Activated CD8-positive, alpha-beta T cell treated with anti-CD3 and anti-CD28 coated beads for 36 hours (primary cell): ENCODE measurements at places on chromosomes 13 and 19. TPM values are rescaled to one million over a fixed set of nuclear protein-coding genes. Genes with fewer than 3 reads are reported as not detected.

Gene GARIN5A
- total RNA-seq: 1.5 TPM

Gene MAST1
- 2.4 TPM for total RNA-seq

- H3K27ac ChIP-seq: no peak overlapping the region
- no peaks in the 10 kb centered on the region for H3K36me3 ChIP-seq
- no peaks in the 10 kb centered on the region for H3K27me3 ChIP-seq
- no peak overlapping the region for H3K4me3 ChIP-seq
- H3K4me1 ChIP-seq: no peaks in the 10 kb centered on the region
Observed at GRCh38 chr13:53631511-53631910, 602.9 kb downstream of the OLFM4 start.

Gene ZNF560
- total RNA-seq: 0.16 TPM

DNA sequence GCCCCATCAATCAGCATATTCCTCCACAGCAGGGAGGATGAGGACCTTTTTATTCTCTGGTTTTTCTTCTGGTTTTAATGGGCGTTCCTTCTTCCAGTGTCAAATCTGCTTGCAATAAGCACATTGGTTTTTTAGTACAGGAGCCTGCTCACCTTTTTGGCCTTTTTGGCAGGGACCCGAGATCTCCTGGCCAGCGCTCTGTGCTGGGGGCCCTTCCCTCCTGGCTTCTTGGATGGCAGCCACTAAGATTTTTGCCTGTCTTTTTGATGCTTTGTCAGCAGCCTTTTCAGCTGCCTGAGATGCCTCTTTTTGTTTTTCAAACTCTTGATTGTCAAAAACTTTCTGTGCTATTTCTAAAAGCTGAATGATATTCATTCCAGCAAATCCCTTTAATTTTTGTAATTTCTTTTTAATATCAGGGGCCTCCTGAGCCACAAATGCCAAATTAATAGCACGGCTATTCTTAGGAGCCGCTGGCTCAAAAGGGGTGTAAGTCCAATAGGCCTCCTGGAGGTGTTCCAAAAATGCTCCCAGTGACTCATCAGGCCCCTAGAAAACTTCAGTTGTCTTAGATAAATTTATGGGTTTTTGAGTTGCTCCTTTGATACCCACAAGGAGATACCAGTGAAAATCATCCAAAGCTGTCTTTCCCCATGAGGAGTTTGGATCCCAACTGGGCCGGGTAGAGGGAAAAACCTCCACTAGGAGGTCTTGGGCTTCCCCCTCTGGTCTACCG, 73.0 kb downstream of the ZNF100 start:
- no peaks in the 10 kb centered on the region for H3K27me3 ChIP-seq
- no peak overlapping the region for H3K27ac ChIP-seq
- H3K4me3 ChIP-seq: no peak overlapping the region

Gene LGALS4
- 0.72 TPM for total RNA-seq

Gene CEACAM20
- not detected for total RNA-seq

DNA sequence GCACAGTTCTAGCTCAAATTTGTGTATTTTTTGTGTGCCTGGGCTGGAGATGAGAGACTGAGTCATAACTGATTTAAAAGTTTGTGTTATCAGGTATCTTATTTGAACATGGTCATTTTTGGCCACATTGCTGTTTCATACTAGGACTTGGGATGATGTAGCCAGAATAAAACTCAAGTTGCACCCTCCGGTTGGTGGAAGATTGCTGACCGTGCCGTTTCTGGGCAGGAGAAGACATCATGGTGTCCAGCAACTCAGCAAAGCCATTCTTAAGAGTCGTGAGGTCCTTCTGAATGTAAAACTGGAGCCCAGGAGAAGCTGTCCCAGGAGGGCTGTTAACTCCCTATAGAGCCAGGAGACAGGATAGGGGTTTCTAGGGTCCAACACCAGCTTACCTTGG, 7.6 kb downstream of the CEBPG start:
- peaks cover 43% of the 10 kb centered on the region for H3K4me1 ChIP-seq
- peaks cover 35% of the 10 kb centered on the region for H3K36me3 ChIP-seq
- no peak overlapping the region for H3K4me3 ChIP-seq
- no peak overlapping the region for H3K27ac ChIP-seq

DNA sequence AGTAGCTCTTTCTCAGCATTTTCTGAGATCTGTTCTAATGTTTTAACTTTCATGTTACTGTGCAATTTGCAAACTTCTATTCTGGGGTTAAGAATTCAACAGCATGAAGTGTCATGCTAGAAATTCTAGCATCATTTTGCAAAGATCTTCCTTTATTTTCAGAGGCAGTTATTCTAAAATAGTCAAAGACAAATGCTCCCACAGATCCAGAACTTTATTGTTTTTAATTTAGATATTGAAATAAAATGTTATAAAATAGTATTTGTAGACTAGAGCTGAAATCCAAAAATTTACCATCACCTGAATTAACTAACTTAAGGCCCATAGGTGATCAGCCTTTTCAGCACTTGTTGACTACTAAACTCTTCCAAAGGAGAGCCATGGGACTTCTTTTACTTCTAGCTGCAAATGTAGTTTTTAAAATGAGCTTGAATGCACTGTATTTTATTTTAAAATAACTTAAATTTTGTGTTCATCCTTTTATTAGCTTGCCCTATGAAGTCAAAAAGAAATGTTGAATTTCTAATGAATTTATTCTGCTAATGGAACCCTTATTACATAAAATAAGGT, 3.2 kb downstream of the MAB21L1 start:
- H3K4me1 ChIP-seq: peaks cover 31% of the 10 kb centered on the region
- H3K4me3 ChIP-seq: no peak overlapping the region
- peaks cover 75% of the 10 kb centered on the region for H3K27me3 ChIP-seq
- peaks cover 4% of the 10 kb centered on the region for H3K36me3 ChIP-seq
- no peak overlapping the region for H3K27ac ChIP-seq
